ENCODE measurements at places on chromosomes 12 and 14.
A peak's percentile ranks its signal among the peaks of the same experiment; 100 is the strongest.

GRCh38 chr12:52221912-52222457 is 11.1 kb upstream of the KRT7 start:
- no peak overlapping the region for H3K27ac ChIP-seq
- H3K27me3 ChIP-seq = no peaks in the 10 kb centered on the region
- peaks cover 7% of the 10 kb centered on the region for H3K4me1 ChIP-seq
- H3K4me3 ChIP-seq = no peak overlapping the region
- DNase-seq = peak; percentile 69
- no peaks in the 10 kb centered on the region for H3K36me3 ChIP-seq

DNA sequence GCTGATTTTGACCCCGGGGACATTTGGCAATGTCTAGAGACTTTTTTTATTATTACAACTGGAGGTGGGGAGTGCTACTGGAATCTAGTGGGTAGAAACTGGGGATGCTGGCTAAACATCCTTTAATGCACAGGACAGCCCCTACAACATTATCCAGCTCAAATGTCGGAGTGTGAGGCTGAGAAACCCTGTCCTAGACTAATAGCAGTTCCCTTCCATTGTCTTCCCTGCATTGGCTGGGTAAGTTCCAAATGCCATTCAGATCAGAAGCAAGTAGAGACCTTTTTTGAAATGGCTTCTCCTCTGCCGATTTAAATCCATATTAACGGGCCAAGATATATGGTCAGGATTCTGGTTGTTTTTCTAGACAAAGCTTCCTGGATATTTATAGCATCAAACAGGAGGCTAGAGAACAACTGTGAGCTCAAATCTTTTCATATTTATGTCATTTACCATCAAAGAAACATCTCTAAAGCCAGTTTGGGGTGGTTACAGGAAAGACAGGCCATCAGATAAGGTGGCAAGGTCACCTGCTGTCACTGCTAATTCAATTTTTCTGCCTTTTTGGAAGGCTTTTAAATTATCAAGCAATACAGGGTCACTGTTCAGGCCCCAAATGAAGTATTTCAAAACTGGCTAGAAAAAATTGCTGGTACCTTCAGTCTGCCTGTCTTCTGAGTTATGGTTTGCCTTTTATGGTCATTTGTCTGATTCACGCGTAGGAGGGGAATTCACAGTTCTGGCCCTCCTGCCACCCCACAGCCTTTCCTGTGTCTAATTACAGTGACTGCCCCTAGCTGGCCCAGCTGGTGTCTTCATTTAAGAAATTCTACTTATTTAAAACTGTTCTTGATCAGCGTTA is 20.1 kb upstream of the AKAP5 start:
- no peaks in the 10 kb centered on the region for H3K27me3 ChIP-seq
- H3K4me1 ChIP-seq = no peaks in the 10 kb centered on the region
- H3K27ac ChIP-seq = peak overlapping the region; percentile 38
- no peaks in the 10 kb centered on the region for H3K36me3 ChIP-seq
- no peak overlapping the region for H3K4me3 ChIP-seq
- peak; percentile 45 for DNase-seq

DNA sequence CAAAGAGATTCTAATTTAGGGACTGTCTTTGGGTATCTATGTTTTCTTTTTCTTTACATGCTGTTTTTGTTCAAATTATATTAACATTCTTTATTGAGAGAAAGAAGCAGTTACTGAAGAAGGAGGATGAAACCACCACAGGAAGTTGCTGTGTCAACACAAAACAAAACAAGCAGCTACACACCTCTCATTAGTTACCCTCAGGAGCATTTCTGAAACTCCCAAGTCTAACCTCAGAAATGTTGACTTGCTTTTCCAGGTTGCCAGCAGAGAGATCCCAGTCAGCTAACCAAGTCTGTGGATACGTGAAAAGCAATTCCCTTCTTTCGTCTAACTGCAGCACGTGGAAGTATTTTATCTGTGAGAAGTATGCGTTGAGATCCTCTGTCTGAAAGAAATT is 33.5 kb downstream of the CLEC1A start:
- H3K4me3 ChIP-seq = no peak overlapping the region
- no peaks in the 10 kb centered on the region for H3K27me3 ChIP-seq
- DNase-seq = no peak
- H3K27ac ChIP-seq = no peak overlapping the region
- peaks cover 6% of the 10 kb centered on the region for H3K4me1 ChIP-seq

GRCh38 chr12:38374751-38375150 is 58.2 kb downstream of the ALG10B start:
- H3K36me3 ChIP-seq = no peaks in the 10 kb centered on the region
- H3K27me3 ChIP-seq = no peaks in the 10 kb centered on the region
- no peaks in the 10 kb centered on the region for H3K4me1 ChIP-seq
- no peak overlapping the region for H3K4me3 ChIP-seq
- no peak overlapping the region for H3K27ac ChIP-seq

DNA sequence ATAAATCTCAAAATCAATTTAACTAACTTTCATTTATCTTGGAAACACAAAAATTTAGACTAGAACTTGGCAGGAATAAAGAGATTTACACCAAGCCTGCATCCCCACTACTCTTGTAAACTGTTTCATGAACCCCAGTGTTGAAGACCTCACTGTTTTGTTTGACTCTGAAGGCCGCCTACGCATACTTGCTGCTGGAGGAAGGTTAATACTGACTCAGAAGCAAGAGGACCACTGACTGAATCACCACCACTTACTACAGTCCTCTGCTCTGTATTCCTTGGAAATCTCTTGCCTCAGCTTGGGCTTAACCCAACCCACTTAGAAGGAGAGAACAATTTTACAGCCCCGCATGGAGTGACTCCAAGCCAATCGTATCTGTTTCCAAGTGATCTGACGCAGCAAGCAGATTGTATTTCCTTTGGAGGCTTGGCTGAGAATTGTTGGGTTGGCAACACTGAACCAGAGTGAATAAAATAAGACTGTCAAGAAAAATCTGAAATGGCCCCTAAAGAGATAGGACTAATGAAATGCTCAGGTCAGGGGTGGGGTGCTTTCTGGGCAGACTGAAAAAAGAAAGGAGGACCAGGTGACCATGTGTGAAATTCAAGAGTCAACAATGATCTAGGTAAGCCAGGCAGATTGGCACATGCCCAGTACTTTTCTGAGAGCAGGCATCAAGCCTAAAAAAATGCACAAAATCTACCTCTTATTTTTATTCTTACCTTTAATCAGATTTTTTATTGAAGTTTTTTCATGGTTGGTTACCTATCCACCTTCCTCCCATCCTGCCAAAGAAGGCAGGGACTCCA is 248.6 kb downstream of the ZFP36L1 start:
- peak overlapping the region; percentile 92 for H3K27ac ChIP-seq
- peak; percentile 64 for DNase-seq
- H3K4me3 ChIP-seq = no peak overlapping the region
- no peaks in the 10 kb centered on the region for H3K27me3 ChIP-seq
- H3K36me3 ChIP-seq = no peaks in the 10 kb centered on the region
- peaks cover 14% of the 10 kb centered on the region for H3K4me1 ChIP-seq

- no peaks in the 10 kb centered on the region for H3K27me3 ChIP-seq
- no peak for DNase-seq
- H3K4me3 ChIP-seq = no peak overlapping the region
These were observed 877.6 kb upstream of the SEL1L start for GRCh38 chr14:82411298-82411697.

GRCh38 chr12:46560874-46561273 is 188.3 kb upstream of the SLC38A2 start:
- peaks cover 4% of the 10 kb centered on the region for H3K4me1 ChIP-seq
- no peaks in the 10 kb centered on the region for H3K27me3 ChIP-seq
- H3K27ac ChIP-seq = no peak overlapping the region

DNA sequence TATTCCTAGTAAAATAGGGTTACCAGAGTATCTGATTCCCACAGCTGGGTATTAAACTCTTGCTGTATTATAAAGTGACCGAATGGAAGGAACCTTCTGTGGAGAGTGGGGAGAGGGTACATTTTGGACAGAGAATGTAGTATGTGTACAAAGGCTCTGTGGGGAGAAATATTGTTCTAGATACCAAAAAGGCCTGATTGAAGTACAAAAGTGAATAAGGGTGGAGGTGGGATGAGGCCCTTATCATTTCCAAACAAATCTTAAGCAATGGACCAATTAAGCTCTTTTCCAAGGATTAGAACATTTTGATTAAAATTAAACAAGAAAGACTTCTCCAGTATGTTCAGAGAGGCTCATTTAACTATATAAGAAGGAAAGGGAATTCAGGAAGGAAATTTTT is 20.4 kb downstream of the EID3 start:
- H3K27ac ChIP-seq = no peak overlapping the region
- no peaks in the 10 kb centered on the region for H3K27me3 ChIP-seq
- no peaks in the 10 kb centered on the region for H3K4me1 ChIP-seq

GRCh38 chr12:76135456-76135855 is 51.0 kb upstream of the NAP1L1 start:
- no peaks in the 10 kb centered on the region for H3K4me1 ChIP-seq
- no peak overlapping the region for H3K27ac ChIP-seq
- H3K27me3 ChIP-seq = no peaks in the 10 kb centered on the region
- H3K36me3 ChIP-seq = no peaks in the 10 kb centered on the region

GRCh38 chr14:33273978-33274377 is 335.3 kb downstream of the NPAS3 start:
- DNase-seq = no peak
- H3K4me3 ChIP-seq = no peak overlapping the region
- no peaks in the 10 kb centered on the region for H3K4me1 ChIP-seq
- H3K27ac ChIP-seq = no peak overlapping the region
- no peaks in the 10 kb centered on the region for H3K27me3 ChIP-seq

GRCh38 chr14:104545942-104546501 is 33.5 kb upstream of the C14orf180 start:
- DNase-seq = no peak
- H3K36me3 ChIP-seq = no peaks in the 10 kb centered on the region
- H3K4me3 ChIP-seq = no peak overlapping the region
- no peak overlapping the region for H3K27ac ChIP-seq
- H3K27me3 ChIP-seq = peaks cover 62% of the 10 kb centered on the region

GRCh38 chr12:94206886-94207285 is 58.5 kb downstream of the PLXNC1 start:
- no peaks in the 10 kb centered on the region for H3K36me3 ChIP-seq
- H3K4me3 ChIP-seq = no peak overlapping the region
- H3K27me3 ChIP-seq = no peaks in the 10 kb centered on the region
- no peak for DNase-seq
- no peaks in the 10 kb centered on the region for H3K4me1 ChIP-seq

- H3K4me3 ChIP-seq = no peak overlapping the region
- no peaks in the 10 kb centered on the region for H3K36me3 ChIP-seq
- no peak overlapping the region for H3K27ac ChIP-seq
- H3K27me3 ChIP-seq = no peaks in the 10 kb centered on the region
- DNase-seq = no peak
These were observed 68.9 kb downstream of the KDM2B start for GRCh38 chr12:121511916-121512315.

- no peaks in the 10 kb centered on the region for H3K4me1 ChIP-seq
- H3K27ac ChIP-seq = no peak overlapping the region
- H3K36me3 ChIP-seq = no peaks in the 10 kb centered on the region
- no peaks in the 10 kb centered on the region for H3K27me3 ChIP-seq
These were observed 408.5 kb upstream of the RGS6 start for GRCh38 chr14:71523630-71524319.

DNA sequence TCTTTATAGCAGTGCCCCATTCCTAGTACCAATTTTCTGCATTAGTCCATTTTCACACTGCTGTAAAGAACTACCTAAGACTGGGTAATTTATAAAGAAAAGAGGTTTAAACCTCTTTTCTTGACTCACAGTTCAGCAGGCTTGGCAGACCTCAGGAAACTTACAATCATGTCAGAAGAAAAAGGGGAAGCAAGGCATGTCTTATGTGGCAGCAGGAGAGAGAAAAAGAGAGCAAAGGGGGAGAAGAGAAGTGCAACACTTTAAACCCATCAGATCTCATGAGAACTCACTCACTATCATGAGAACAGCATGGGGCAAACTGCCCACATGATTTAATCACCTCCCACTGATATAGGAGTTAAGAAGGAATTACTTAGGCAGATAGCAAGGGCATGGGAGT is 101.6 kb upstream of the PLEKHG7 start:
- H3K36me3 ChIP-seq = no peaks in the 10 kb centered on the region
- DNase-seq = no peak
- no peak overlapping the region for H3K4me3 ChIP-seq
- H3K27me3 ChIP-seq = no peaks in the 10 kb centered on the region
- no peak overlapping the region for H3K27ac ChIP-seq

- H3K27me3 ChIP-seq = peaks cover 14% of the 10 kb centered on the region
- no peak overlapping the region for H3K27ac ChIP-seq
- no peak for DNase-seq
- no peaks in the 10 kb centered on the region for H3K4me1 ChIP-seq
- H3K36me3 ChIP-seq = no peaks in the 10 kb centered on the region
- H3K4me3 ChIP-seq = no peak overlapping the region
These were observed 16.4 kb upstream of the PLD4 start for GRCh38 chr14:104908303-104908702.

All from transverse colon (tissue), 4 donors.